ENCODE measurements at places on chromosomes 11 and 22.
A peak's percentile ranks its signal among the peaks of the same experiment; 100 is the strongest.

DNA sequence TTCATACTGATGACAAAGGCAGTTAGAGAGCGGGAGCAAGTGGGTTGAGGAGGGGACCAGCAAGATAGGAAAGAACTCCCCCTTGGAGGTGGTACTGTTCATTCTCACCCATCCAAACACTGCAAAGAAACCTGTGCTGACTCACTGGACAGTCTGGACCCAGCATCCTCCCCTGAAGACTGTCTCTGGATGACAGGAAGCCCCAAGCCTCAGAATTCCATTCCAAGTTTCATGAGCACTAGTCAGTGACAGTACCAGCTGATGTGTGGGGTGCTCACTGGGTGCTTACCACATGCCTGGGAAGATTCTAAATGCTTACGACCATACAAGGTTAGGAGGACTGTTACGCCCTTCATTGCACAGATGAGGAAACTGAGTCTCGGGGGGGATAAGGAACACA lies 160.9 kb downstream of the IGLL1 start:
- no peak for DNase-seq

- no peak for DNase-seq
Observed at GRCh38 chr22:38820020-38820419, 23.8 kb downstream of the NPTXR start.

- DNase-seq = no peak
Observed at GRCh38 chr11:10758957-10759356, 7.9 kb downstream of the CTR9 start.

DNA sequence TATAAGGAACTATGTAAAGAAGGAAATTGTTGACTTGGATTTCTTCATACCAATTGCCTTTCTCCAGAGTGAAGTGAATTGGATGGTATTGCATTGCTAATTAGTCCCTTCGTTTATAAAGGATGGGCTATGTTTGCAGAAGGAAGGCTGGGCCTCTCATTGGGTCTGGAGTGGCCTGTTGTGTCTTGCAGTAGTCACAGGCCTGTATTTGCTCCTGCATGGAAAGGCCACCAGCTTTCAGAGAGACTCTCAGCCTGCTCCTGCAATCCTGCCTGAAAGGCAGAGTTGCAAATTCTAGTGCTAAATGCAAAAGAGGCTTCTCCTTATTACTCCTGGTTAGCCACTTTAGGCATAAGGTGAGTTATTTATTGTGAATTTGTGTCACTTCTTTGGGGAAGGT lies 103.8 kb downstream of the EXT2 start:
- no peak for DNase-seq

GRCh38 chr11:81717695-81718094 lies 1016.0 kb downstream of the FAM181B start:
- no peak for DNase-seq

DNA sequence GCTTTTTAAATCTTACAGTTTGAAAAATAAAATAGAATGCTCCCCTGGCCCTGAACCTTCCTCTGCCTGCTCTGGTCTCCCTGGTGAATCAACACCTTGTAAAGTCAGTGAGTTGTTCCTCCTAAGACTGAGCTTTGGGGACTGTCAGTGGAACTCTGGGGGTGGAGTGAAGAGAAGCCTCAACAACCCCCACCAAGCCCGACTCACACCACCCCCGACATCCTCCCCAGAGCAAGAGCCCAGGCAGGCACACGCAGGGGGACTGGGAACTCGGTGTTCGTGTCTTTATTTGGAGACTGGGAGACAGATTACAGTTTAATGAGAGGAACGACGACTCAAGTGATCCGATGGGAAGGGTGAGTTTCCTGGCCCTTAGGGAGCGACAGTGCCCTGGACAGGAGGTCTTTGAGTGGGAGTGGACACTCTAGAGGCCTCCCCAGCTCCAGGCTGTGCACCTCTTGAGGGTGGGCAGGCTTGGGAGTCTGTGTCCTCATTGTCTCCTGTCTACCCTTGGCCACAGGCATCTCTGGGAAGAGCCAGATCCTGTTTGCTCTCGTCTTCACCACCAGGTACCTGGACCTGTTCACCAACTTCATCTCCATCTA lies 6.2 kb downstream of the KDELR3 start:
- no peak for DNase-seq

GRCh38 chr11:119593346-119593745 lies 135.7 kb downstream of the NECTIN1 start:
- no peak for DNase-seq

GRCh38 chr11:75815345-75816168 lies 547 bp downstream of the UVRAG start:
- DNase-seq = no peak

- peak; percentile 94 for DNase-seq
Observed at GRCh38 chr11:14892036-14892556, at the start of gene CYP2R1. CYP2R1 (minus strand) TSS chr11:14892231; CDS start chr11:14892205, 26 bp downstream.

DNA sequence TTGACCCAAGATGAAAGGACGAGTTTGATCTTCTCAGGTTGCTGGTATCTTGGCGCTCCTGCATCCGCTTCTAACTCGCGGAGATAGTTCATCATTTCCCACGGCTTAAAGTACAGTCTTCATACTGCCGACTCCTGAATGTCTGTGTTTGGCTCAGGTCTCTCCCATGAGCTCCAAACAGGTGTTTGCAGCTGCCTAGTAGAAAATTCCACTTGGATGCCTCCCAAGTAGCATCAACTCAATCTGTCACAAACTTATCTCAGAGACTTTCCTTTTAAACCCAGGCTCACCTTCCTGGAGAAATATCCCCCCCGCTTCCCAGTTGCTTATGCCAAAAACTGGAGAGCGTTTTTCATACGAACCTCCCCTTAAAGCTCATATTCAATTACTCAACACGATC lies 986.5 kb downstream of the TBC1D22A start:
- DNase-seq = no peak

GRCh38 chr11:64364435-64364834 lies 5.5 kb downstream of the RPS6KA4 start:
- no peak for DNase-seq

DNA sequence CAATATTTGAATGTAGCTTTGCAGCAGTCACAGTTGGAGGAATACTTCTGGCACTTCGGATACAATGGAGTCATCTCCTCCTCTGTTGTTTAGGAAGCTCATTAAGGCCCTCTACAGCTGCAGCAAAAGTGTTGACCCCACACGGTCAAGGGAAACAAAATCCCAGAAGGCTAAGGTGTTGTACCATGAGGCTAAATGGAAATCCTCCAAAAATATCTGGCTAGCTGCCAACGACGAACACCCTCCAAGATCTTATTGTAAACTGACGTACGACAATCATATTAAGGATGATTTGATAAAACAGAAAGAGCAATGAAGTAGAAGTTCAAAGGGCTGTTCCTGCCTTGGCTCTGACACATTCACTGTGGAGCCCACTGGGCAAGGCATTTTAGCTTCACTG lies 4.0 kb downstream of the POGLUT3 start:
- DNase-seq = no peak

DNA sequence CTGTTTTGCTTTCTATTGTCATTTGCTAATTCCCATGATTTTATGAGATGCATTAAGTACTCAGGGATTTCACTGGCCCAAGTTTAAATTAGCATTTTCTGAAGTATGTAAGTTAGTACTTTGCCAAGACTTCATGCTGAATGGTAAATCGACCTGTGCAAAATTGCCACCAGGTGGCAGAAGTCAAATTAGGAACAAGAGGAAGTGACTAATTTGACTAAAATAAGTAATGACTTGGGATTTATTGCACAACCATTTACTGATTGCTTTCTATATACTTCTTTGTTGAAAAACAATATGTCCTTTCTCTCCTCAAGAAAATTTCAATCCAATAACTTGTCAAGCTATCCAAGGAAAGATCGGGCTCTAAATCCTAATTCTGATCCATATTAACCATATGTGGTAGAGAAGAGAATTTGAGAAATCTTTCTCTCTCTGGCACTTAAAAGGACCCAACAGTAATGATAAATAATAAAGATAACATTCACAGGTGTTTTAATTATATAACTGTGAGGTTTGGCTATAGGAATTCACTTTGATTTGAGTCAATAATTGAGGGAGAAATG lies 253.7 kb upstream of the CHORDC1 start:
- no peak for DNase-seq

DNA sequence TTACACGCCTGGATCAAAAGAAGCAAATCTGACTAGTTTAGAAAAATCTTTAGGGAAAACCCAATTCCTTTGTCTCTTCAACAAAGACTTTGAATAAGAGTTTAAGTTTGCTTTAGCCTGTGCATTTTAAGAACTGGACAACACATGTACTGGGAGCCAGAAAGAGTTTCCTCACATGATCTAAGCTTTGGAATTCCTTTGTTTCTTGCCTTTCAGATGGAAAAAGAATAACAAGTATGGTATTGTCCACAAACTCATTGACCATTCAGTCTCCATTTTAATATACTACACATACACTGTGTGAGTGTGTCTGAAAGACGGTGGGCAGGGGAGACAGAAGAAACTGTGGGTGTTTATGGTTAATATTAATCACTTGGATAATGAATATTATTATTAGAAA lies 205.6 kb downstream of the MAML2 start:
- DNase-seq = no peak

All from NCI-H2107 (cell line).